ENCODE measurements at places on chromosomes 5 and 9. TPM values are rescaled to one million over a fixed set of nuclear protein-coding genes. Genes with fewer than 3 reads are reported as not detected.

- DNase-seq, result peak; percentile 24
- no peaks in the 10 kb centered on the region for H3K27me3 ChIP-seq
- H3K36me3 ChIP-seq, result no peaks in the 10 kb centered on the region
Measured at GRCh38 chr5:16755641-16756040, 138.8 kb upstream of the RETREG1 start.

DNA sequence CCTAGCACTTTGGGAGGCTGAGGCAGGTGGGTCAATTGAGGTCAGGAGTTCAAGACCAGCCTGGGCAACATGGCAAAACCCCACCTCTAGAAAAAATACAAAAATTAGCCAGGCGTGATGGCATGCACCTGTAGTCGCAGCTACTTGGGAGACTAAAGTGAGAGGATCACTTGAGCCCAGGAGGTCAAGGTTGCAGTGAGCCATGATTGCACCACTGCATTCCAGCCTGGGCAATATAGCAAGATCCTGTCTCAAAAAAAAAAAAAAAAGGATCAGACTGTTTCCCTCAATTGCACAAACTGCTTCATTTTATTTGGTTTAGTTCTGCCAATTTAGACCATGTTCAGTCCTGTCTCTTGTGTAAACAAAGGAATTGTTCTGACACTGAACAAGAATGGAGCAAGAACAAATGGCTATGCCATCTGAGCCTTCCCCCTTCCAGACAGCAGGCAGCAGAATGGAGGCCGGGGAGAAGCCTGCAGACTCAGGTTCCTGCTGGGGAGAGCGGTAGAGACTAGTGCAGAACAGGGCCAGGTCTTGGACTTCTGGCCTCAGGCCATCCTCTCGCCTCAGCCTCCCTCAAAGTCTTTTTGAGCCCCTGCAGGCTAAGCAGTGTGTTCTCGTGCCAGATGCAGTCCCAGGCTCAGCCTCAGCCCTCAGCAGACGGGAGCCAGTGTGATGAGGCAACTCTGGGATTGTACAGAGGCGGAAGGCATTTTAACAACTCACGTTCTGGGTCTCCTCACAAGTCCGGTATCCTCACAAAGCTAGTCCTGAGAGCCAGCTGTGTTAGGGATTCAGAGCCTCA lies 18.2 kb downstream of the HNRNPH1 start:
- H3K4me1 ChIP-seq, result no peaks in the 10 kb centered on the region
- H3K27ac ChIP-seq, result no peak overlapping the region
- DNase-seq, result no peak
- no peaks in the 10 kb centered on the region for H3K36me3 ChIP-seq
- H3K27me3 ChIP-seq, result no peaks in the 10 kb centered on the region

Gene SPATA6L
- 0.99 TPM for total RNA-seq

- no peaks in the 10 kb centered on the region for H3K27me3 ChIP-seq
- no peak overlapping the region for H3K27ac ChIP-seq
- no peaks in the 10 kb centered on the region for H3K4me1 ChIP-seq
- DNase-seq, result no peak
- no peak overlapping the region for H3K4me3 ChIP-seq
- no peaks in the 10 kb centered on the region for H3K36me3 ChIP-seq
Measured at GRCh38 chr5:131533836-131534235, 101.2 kb downstream of the RAPGEF6 start.

Gene LCN15
- total RNA-seq, result not detected

- H3K27ac ChIP-seq, result no peak overlapping the region
- H3K36me3 ChIP-seq, result no peaks in the 10 kb centered on the region
- no peaks in the 10 kb centered on the region for H3K27me3 ChIP-seq
- no peak for DNase-seq
- H3K4me1 ChIP-seq, result no peaks in the 10 kb centered on the region
- no peak overlapping the region for H3K4me3 ChIP-seq
Measured at GRCh38 chr9:129054163-129054851, 17.9 kb downstream of the MIGA2 start.

Gene PIP5KL1
- 8.8 TPM for total RNA-seq

GRCh38 chr5:143129910-143130612 lies 273.4 kb downstream of the NR3C1 start:
- H3K27ac ChIP-seq, result no peak overlapping the region
- H3K4me1 ChIP-seq, result peaks cover 32% of the 10 kb centered on the region

DNA sequence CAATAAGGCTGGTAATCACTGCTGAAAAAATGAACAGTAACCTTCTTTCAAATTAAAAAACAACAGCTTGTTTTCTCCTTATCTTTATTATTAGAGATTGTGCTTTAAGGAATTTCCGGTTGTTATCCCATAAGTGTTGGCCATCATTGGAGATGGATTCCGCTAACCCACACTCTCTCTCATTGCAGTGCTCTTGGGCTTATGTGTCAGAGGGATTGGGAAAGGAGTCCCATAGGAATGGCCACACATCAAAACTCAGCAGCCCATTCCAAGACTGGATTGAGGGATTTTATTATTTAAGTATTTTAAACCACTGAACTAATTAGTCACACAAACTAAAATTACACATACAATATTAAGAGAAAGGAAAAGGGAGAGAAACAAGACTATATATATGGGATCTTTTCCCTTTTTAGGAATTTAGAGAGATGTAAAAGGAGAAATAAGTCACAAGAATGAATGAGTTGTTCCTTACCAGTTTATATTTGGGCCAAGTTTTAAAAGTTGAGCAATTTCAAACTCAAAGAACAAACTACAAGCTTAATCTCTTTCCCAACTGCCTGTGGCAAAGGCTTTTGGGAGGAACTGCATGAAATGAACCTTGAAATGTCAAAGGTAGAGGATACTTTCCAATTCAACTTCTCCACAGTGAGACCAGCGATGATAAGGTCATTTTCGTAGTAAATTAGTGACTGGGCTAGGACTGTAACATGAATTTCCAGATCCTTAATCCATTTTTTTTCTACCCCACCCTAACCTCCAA lies 2.4 kb downstream of the SPINK6 start:
- DNase-seq, result no peak
- H3K27ac ChIP-seq, result no peak overlapping the region
- no peaks in the 10 kb centered on the region for H3K36me3 ChIP-seq

DNA sequence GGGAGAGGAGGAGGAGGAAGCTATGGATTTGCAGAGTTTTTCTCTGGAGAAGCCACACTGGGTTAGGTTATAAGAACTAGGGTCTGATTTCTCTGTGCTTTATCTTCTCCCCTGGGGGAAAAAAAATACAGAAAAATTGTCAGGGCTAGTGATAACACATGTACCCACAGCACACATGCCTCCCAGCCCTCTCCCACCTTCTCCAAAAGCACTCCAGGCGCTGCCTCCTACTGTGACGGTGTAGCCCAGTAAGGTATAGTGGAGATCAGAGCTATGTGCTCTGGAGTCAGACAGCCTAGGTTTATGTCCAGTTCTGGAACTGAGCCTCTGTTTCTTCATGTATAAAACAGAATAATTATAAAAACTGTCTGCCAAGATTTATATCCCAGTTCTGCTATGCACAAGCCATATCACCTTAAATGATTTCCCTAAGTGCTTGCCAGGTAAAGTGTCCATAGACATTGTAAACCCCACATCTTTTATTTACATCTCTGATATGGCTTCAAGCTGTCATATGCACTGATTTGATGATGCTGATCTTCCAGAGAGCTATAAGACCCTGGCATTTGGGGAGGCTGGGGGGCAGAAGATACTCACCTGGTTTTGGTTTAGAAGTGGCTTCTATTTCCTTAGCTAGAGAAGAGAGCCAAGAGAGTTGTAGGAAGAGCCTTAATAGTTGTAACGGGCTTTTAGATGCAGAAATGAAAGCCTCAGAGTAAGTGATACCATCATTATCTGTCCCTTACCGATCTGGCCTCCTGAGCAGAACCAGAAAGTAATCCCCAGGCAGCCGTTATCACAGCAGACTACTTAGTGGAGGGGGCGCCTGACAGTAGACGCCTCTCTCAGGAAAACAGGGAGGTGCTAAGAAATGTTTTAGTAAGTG lies 7.6 kb downstream of the SLC1A3 start:
- no peak for DNase-seq
- H3K27me3 ChIP-seq, result no peaks in the 10 kb centered on the region
- H3K27ac ChIP-seq, result no peak overlapping the region
- H3K4me3 ChIP-seq, result no peak overlapping the region

DNA sequence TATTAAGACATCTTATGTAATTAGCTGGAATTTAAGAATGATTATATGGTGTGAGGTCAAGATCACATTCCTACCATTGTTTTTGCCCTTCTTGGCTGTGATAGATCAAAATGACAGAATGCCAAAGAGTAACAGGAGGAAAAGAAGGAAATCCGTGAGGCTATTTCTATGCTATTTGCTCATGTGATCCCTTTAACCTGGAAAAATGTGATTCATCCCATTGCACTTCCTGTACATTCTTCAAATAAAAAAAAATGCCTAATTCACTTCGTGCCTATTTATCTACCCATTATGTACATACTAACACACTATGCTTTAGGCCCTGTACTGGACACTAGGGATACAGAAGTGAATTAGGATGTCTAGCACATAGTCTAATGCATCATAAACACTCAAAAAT lies 154.1 kb upstream of the PAPPA start:
- H3K36me3 ChIP-seq, result no peaks in the 10 kb centered on the region
- no peak for DNase-seq
- no peaks in the 10 kb centered on the region for H3K4me1 ChIP-seq
- H3K4me3 ChIP-seq, result no peak overlapping the region
- H3K27me3 ChIP-seq, result no peaks in the 10 kb centered on the region

- no peak overlapping the region for H3K4me3 ChIP-seq
- no peaks in the 10 kb centered on the region for H3K27me3 ChIP-seq
- H3K4me1 ChIP-seq, result peaks cover 2% of the 10 kb centered on the region
- H3K36me3 ChIP-seq, result no peaks in the 10 kb centered on the region
- no peak overlapping the region for H3K27ac ChIP-seq
Measured at GRCh38 chr9:109918339-109919163, 138.6 kb downstream of the PALM2AKAP2 start.

Gene OR1Q1
- not detected for total RNA-seq

Data from neural progenitor cell (in vitro differentiated cells).